Osteoblast (primary cell): ENCODE measurements at places on chromosomes 1 and 21.

DNA sequence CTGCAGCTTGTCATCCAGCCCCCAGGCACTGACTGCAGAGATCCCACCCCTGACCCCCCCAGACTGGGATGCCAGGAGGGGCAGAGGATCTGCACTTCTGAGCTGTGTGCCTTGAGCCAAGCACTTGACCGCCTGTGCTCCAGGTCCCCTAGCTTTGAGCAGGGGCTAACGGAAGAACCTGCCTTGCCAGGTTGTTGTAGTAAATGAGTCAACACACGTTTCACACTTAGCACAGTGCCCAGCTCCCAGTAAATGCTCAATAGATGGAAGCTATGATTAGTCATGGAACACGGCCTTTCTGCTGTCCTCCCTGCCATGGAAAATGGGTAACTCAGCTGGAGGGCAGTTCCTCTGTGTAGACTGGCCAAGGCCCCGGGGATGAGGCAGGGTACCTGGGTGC is 24.1 kb downstream of the IFFO2 start:
- peak; percentile 86 for DNase-seq

DNA sequence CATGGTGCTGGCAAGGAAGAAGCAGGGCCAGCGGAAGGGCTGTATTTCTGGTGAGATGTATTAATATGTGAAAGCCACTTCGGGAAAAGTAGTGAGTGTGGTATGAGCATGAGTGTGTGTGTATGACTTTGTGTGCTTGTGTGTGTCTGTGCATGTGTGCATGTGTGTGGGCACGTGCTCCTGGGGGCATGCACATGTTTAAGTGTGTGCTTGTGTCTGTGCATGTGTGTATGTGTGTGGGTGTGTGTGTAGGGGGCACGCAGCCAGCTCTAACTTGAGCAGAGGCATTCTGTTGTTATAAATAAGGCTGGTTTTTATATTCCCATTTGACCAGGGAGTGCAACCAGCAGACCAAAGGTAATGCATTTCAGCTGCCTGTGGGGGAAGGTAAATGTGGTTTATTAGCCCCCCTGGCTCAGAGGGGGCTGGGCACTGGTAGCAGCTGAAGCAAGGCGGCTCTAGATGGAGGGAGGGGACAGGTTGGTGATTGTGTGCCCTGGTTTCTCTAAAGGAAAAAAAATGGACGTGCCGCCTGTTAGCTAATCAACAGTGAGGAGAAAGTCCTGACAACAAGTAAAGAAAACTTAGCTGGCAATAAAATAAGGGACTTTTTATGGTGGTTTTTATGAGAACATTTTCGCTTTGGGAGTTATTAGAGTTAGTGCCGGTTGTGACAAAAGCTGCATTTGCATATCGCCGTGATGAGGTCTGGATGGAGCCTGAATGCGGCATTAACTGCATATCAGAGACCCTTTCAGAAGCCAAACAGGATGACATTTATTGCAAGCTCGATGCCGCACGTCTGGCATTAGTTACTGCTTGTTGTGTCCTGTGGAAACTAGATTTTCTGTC is 180.1 kb downstream of the CAMTA1 start:
- DNase-seq: peak; percentile 79

GRCh38 chr1:39089931-39090521 is 63.9 kb downstream of the NDUFS5 start:
- peak; percentile 62 for DNase-seq

DNA sequence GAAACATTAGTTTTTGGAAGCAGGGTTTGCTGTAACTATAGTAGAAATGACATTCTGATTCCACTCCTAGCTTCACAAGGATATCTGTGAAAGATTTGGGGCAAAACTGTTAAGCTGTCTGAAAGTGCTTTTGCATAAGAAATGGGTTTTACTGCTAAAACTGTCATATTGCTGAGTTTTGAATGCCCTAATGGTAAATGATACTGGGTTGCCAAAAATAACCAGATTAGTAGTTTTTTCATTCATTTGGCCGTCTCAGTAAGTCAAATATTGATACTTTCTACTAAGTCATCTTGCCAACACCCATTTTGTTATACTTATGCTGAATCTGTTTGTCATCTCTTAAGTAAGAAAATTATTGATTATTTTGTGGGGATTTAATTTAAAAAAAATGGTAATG is 399 bp upstream of the PTPRC start:
- no peak for DNase-seq

DNA sequence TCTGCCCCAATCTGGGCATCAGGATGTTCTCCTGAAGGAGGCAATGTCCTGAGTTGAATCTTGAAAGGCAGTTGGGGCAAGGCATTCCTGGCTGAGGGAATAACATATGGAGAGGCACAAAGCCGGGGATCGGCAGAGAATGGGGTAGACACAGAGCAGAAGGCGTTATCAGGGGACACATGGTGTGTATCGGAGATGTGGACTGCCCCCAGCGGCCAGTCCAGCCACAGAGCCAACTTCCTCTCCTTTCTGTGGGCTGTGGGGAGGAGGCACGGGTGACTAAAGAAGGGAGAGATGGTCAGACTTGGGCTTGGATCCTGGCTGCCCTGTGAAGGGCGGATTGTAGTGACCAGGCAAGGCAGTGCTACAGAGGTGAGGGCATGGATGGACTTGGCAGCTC is 32.1 kb downstream of the FOXD2 start:
- DNase-seq: no peak

DNA sequence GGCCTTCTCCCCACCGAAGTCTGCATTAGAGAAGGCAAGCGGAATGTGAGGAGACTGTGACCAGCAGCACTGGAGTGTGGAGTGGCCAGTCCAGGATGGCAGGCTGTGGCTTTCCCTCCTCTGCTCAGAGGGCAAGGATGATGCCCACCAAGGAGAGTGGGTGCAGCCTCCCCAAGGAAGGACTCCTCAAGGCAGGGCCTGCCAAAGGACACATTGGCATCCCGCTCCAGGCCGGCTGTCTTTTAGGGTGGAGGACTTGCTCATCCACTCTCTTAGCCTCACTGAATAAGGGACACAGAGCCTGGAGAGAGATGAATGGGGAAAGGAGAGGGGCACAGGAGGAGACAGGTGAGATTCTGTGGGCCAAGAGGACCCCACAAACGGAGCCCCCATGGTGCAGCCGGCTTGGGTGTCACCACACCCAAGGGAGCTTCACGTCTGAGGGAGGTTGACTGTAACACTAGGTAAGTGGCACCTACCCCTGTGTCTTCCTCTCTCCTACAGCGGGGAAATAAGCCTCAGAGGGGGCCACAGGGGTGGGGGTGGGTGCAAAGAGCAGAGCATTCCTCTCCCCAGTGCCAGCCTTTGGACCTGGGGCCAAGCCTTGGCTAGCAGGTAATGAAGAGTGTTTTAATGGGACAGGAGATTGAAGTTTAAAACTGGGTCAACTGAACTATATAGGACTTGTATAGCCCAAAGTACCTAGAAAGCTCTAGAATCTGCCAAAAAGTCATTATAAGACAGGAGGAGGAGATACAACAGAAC is 4.2 kb upstream of the NES start:
- peak; percentile 21 for DNase-seq
